ENCODE measurements at places on chromosomes 6 and 20.

GRCh38 chr6:160398674-160399271, 50.6 kb downstream of the SLC22A3 start:
- DNase-seq = no peak

DNA sequence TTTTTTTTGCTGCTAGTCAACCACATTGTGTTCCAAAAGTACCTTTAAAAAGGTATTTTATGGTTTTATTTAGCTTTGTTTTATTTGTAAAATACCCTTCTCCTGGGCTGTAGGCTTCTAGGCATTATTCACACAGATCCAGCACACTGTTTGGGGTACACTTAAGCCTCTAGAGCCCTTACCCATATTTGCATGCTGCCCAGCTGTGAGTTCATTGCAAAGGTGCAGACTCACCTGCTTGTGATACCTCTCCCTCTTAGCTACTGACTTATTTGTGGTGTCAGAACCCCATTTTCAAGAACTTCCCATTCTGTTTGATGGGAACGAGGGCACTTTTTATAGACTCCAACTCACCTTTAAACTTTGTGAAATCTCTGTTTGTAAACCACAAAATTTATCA, 69.8 kb downstream of the RIN2 start:
- no peak for DNase-seq

GRCh38 chr6:18076231-18076630, 46.2 kb downstream of the NHLRC1 start:
- no peak for DNase-seq

GRCh38 chr6:49733680-49734079, 10.5 kb downstream of the CRISP3 start:
- DNase-seq = no peak

DNA sequence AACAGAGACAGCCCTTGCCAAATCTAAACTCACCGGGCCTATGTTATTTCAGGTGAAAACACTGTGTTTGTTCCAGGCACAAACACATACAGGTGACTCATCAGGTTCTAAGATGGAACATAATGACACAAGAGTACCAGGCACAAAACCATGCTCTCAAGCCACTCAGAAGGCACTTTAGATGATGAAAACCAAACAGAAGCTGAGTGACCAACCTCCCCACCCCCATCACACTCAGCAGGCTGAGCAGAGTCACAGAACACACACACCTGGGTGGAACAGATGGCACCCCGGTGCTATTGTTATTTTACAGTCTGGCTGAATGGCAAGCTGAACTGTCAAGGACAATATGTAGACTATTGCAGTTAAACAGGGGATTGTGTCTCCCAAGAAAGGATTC, 20.6 kb upstream of the NKX2-2 start:
- peak; percentile 52 for DNase-seq

GRCh38 chr6:133807501-133807900, 81.4 kb upstream of the TCF21 start:
- DNase-seq = no peak

- peak; percentile 77 for DNase-seq
Observed at GRCh38 chr6:4776493-4777393, 539 bp downstream of the CDYL start.

GRCh38 chr6:43176423-43176786, 5.3 kb downstream of the SRF start:
- no peak for DNase-seq

DNA sequence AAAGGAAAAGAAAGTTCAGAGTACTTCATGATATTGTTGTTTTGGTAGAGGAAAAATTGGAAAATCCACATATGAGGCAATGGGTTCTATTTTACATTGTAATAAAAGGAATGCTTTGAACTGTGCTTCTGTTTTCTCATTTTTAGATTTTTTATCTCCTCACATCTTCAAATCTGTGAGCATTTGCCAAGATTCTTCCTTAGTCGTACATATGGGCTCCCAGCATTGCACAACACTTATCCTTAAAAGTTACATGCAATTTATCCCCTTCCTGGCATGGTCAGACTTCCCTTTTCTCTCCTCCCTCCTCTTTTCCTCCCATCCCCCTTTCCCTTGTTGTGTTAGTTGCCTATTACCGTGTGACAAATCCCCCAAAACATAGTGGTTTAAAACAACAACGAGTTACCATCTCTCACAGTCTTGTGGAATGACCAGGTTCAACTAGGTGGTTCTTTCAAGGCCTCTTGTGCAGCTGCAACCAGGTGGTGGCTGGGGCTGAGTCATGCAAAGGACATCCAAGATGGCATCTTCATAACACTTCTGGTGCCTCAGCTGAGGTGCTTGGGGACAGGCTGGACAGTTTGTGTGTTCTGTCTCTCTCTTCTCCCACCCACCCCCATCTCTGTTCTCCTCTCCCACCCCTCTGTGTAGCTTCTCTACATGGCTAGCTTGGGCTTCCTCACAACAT, 68.7 kb downstream of the TXNDC5 start:
- no peak for DNase-seq

DNA sequence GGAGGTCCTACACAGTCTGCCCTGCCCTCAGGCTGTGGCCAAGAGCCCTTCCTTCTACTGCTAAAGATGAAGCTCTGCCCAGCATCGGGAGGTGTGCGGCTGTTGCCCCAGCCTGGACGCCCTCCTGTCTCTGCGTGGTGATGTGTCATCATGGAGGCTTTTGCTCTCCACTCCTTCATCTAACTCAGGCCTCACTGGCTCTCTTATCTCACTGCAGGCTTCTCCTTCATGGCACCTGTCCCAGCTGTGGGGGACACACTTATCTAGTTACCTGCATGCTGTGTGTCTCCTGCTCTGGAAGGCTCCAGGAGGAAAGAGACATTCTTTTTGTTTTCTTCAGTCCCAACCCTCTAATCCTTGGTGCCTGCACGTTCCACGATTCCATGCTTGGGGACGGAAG, 89.1 kb downstream of the PSMG4 start:
- no peak for DNase-seq

- no peak for DNase-seq
Observed at GRCh38 chr6:125759184-125759902, 9.9 kb downstream of the HEY2 start.

DNA sequence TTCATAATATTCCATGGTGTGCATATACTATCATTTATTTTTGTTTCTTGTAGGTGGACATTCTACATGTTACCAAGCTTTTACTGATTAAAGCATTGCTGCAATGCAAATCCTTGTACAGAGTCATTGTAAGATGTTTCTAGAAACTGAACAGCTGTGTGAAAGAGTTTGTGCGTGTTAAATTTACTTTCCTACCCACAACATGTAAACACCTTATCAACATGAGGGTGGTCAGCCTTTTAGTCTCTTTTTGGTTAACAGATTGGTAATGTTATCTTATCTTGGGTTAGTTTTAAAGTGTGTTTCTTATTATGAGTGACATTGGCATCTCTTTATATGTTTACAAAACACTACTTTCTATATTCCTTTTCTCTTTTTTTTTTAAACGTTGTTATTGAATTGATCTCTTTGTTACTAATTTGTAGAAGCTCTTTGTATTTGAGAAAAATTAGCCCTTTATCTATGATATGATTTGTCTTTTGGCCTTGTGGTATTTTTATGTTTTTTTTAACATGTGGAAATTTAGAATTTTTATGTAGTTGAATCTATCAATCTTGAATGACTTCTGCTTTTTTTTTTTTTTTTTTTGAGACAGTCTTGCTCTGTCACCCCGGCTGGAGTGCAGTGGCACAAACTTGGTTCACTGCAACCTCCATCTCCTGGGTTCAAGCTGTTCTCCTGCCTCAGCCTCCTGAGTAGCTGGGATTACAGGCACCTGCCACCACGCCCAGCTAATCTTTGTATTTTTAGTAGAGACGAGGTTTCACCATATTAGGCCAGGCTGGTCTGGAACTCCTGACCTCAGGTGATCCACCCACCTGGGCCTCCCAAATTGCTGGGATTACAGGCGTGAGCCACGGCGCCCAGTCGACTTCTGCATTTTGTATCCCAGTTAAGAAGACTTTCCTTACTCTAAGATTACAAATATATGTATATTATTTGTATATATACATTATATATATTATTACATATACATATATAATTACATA, 112.1 kb downstream of the TCP11 start:
- no peak for DNase-seq

DNA sequence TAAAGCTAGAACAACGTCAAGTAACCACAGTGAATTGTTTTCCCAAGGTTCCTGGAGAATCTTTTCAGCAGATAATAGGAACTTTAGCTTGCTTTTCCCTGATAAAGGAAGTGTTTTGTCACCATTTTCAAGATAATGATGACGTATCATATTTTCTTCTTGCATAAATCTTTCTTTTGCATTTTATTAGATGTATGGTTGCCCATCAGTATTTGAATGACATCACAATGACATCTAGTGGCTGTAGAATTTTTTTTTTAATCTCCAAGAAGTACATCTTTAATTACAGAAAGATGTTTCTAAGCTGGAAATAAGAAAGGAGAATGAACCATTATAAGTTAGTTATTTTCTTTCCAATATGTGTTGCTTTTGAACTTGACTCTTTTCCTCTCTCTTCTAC, 83.0 kb downstream of the CENPW start:
- no peak for DNase-seq

DNA sequence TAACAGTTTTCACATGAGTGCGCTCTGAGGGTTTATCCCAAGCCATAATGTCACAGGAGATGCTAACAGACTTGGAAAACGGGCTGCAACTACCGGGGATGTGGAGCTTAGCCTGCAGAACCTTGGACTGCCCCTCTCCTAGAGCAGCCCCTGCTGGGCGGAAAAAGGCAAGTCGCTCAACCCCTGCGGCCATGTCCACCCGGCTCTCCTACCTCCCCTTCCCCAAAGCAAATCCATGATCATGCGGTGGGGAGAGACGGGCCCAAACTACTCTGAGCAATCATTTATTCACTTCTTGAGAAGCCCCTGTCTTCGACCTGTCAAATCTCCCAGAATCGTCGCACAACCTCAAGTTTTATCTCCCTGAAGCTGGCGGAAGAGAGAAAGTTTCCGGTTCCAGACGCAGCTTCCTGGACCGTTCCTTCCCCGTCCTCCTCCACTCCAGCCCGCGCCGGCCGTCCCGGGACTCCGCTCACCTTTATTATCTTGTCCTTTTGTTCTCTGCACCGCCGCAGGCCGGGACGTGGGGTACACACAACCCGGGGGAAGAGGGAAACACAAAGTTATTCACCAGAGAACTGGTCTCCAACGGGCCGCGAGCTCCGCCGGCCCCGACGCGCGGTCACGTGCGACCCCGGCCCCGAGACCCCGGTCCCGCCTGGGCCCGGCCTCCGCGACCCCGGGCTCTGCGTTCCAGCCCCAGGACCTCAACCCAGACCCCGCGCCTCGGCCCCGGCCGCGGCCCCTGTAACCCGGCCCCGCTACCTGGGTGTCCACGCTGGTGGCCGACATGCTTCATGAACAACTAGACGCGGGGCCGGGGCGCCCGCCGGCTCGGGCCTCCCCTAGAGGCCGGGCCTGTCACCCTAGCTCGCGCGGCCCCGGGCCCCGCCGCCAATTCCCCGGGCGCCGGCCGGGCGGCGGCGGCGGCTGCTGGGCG, 560 bp downstream of the YTHDF1 start:
- no peak for DNase-seq

DNA sequence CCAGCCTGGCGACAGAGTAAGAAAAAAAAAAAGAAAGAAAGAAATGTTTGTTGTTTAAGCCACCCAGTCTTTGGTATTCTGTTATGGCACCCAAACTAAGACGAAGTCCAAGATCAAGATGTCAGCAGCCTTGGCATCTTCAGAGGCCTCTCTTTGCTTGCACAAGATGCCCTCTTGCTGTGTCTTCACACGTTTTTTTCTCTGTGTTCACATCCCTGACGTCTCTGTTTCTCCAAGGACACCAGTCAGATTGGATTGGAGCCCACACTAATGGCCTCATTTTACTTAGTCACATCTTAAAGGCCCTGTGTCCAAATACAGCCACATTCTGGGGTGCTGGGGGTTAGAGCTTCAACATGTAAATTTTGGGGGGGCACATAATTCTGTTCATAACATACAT, 380.9 kb downstream of the GJA1 start:
- no peak for DNase-seq

DNA sequence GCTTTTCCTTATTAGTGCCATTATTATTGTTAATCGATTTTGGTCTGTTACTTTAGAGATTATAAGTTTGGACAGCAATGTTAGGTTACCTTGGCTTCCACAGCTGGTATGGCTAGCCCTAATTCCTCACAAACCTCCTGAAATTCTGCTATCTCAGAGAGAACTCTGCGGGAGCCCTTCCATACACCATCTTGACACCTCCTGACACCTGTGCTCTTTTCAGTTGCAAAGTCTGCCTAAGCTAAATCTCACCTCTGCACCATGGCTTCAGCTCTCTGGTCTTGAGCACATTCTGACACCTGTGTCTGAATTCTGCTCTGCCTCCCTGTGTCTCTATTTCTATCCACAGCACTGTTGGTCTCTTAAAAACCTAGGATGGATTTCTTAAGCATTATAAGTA, 106.5 kb downstream of the DCDC2 start:
- no peak for DNase-seq

- DNase-seq = no peak
Observed at GRCh38 chr20:8790442-8791074, 278.3 kb upstream of the PLCB4 start.

DNA sequence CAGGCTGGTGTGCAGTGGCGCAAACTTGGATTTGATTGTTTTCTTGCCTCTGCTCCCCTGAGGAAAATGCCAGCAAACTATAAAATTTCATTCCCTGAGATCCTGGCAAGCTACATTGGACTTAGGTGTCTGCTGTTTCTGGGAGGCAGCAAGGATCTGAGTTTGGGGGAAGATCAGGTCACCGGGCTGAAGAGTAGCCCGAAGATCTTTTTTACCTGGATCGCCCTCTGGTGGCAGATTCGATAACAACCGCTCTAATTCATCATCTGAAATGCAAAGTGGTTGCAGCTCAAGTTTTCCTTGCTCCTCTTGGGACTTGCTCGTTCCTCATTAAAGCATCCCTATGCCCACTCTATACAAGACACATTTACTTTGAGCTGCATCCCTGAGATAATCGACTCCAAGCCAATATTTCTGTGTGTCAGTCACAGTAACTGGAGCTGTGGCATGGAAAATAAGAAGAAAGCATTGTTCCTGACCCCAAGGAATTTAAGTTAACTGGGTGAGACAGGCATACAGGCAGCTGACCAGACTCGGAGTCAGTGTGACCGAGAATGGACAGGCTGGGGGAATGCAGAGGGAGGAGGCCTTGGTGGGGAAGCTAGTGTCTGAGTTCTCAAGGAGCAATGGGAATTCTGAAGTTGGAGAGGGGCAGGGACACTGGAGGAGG, 131.8 kb upstream of the PROKR2 start:
- no peak for DNase-seq

GRCh38 chr20:44137266-44137801, 49.7 kb downstream of the JPH2 start:
- no peak for DNase-seq

- no peak for DNase-seq
Observed at GRCh38 chr6:11947063-11947462, 65.0 kb upstream of the HIVEP1 start.

GRCh38 chr6:85679445-85680123, 36.9 kb upstream of the SYNCRIP start:
- DNase-seq = no peak

DNA sequence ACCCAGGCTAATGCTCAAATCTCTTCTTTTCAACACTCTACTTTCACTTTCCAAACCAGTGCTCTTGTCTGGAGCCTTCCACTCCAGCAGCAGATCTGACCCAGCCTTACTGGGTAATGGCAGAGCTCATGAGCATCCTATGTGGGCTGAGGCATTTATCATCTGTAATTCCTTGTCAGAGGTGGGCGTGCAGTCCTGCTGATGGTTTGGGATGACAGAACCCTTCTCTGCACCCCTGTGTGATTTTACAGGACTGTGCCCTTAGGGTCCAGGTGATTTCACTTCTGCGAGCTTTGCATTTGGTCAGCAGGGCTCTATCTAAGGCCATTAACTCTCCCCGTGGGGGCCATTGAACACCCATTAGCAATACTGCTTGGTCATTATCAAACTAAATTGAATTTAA, 55.4 kb downstream of the LAMA4 start:
- no peak for DNase-seq

- peak; percentile 44 for DNase-seq
Observed at GRCh38 chr20:38156888-38157634, 8.0 kb downstream of the TGM2 start.

All from lower lobe of right lung (tissue), 2 donors.